ENCODE measurements at places on chromosomes 2 and 18.
A peak's percentile ranks its signal among the peaks of the same experiment; 100 is the strongest.

- peak; percentile 39 for DNase-seq
These were observed 12.4 kb downstream of the SH2D6 start for GRCh38 chr2:85430752-85431569.

DNA sequence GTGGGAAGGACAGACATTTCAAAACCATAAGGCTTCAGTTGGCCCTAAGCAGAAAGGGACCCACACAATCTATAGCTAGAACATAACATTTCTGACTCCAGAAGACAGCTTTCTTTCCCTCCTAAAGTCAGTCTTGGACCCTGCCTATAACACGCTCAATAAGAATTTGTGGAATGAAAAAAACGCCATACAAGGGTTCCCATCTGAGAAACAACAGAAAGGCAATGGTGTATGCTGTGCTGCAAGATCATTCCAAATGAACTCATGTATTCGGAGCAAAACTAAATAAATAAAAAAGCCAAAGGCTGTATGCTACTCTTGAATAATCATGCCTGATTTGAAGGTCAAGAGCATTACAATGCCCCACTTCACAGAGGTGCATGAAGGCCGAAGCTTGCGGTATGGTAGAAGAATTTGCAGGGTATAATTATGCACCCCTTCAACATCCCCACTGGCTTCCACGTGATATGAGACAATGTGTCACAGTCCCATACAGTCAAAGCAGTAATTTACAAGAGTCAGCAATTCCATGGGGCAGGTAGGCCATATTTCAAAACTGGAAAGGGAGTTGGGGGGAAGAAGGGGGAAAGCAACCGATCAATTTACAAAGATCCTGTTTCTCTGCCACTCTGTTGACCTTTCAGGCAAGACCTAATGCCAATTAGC is 61.4 kb upstream of the SLC14A2 start:
- no peak for DNase-seq

GRCh38 chr2:135709992-135710391 is 31.7 kb upstream of the UBXN4 start:
- DNase-seq: peak; percentile 40

GRCh38 chr2:88615822-88616221 is 11.4 kb downstream of the EIF2AK3 start:
- DNase-seq: no peak

DNA sequence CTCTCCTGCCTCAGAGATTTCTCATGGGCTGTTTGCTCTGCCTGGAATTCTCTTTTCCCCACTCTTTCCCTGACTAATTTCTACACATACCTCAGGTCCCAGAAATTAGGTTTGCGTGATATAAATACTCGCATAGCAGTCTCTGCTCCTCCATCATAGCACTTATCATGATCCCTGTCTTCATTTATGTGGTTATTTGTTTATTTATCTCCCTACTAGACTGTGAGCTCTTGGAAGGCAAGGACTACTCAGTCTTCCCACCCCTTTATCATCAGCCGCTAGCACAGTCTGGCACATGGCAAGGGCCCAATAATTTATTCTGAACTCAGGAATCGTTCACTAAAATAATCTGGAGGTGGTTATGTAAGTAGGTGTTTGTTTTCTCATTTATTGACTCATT is 79.3 kb downstream of the ADCYAP1 start:
- no peak for DNase-seq

- no peak for DNase-seq
These were observed 28.4 kb downstream of the EIPR1 start for GRCh38 chr2:3349211-3349693.

- DNase-seq: no peak
These were observed 108.8 kb downstream of the SPOPL start for GRCh38 chr2:138610201-138610953.

GRCh38 chr18:58496937-58497336 is 132.0 kb downstream of the ALPK2 start:
- no peak for DNase-seq

GRCh38 chr2:85308896-85309555 is 18.8 kb downstream of the TGOLN2 start:
- DNase-seq: peak; percentile 18

- DNase-seq: no peak
These were observed 49.5 kb downstream of the CHST9 start for GRCh38 chr18:27135504-27136207.

DNA sequence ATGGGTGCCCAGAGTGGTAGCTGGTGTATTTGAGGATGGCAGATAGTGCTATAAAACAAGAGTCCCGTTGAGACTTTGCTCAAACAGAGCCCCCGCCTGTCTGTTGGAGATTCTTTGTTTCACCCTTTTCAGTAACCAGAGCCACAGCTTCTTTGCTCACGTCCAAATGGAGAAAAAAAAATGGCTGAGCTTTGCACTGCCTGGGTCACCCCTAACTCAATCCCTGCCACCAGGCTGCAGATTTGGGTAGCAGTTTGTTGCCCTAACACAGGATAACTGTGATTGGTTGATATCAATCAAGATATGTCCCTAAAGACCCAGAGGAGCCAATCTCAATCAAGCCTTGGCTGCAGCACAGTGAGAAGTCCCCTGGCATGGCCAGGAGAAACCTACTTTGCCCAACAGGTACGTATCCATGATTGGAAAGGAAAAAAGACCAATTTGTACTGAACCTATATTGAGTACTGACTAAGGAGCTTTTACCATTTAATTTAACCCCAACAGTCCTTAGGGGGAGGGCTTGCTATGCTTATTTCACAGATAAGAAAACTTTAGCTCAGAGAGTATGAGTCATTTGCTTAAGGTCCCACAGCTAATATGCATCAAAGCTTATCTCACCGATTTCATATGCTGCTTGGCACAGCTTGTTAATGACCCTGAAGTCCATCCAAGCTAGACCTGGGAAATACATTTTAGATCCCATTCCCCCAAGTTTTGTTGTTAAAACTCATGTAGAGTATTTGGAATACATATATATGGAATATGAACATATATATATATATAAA is 72.0 kb upstream of the SH3BP4 start:
- DNase-seq: peak; percentile 72

DNA sequence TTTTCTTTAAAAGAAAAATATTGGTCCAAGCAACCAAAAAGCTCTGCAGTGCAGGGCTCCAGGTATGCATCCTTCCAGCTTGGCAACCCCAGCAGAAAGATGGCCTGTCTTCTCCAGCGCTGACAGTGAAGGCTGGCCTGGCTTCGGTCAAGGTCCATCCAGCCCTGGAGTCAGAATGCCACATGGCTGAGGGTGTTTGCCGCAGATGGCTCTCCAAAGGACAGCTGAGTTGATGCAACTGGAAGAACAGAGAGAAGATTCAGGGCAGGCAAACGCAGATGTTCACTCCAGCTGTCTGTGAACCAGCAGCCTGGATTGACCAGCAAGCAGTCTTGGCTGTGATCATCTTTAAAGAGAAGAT is 51.4 kb downstream of the MARCO start:
- no peak for DNase-seq

DNA sequence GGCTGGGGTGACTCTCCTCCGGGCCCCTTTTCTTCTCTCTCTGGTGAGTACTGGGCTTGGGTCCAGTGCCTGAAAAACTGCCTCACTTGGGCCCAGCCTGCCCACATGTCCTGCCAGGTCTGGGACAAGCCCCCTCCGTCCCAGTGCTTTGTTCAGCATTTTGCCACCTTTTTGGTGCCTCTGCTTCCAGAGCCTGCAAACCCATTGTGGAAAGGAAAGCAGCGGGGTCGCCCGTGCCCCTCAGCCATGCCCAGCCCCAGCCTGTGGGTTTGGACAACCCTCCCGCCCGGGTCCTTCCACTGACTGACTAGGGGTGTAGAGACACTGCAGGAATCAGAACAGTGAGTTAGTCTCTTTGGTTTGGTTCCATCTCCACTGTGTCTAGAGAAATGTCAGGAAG is 140.7 kb upstream of the ALKAL2 start:
- no peak for DNase-seq

DNA sequence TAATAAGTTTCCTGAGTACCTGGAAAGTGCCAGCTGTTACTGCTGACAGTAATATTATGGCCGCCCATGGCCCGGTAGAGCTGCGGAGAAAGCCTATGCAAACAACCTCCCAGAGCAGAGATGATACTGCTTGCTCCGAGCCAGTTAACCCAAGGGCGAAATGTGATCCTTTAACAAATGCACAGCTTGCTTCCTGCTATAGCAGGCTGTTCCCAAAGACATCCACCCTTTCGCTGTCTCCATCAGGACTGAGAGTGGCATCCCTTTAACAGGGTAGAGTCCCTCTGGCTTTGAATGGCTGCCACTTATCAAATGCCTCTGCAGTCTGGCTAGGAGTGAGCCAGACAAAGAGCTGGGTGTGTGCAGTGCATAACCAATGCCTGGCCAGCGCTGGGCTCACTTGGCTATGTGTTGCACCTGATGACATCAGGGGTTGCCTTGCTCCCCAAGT is 69.7 kb upstream of the DAPL1 start:
- no peak for DNase-seq

GRCh38 chr2:77370511-77370910 is 151.7 kb downstream of the LRRTM4 start:
- no peak for DNase-seq

GRCh38 chr2:54879032-54879431 is 155.6 kb downstream of the EML6 start:
- no peak for DNase-seq

DNA sequence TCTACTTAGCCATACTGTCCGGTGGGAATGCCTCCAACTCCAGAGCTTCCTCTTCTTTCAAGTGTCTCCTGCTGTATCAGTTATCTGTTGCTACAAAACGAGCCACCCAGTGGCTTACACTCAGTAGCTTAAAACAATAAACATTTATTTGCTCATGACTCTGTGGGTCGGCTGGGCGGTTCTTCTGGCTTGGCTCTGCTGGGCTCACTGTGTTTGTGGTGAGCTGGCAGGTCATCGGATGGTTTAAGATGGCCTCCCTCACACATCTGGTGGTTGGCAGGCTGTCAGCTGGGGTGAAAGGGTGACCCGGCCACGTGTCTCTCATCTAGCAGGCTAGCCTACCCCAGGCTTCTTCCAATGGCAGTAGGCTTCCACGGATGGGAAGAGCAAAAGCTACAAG is 122.4 kb upstream of the SLC1A4 start:
- peak; percentile 74 for DNase-seq

DNA sequence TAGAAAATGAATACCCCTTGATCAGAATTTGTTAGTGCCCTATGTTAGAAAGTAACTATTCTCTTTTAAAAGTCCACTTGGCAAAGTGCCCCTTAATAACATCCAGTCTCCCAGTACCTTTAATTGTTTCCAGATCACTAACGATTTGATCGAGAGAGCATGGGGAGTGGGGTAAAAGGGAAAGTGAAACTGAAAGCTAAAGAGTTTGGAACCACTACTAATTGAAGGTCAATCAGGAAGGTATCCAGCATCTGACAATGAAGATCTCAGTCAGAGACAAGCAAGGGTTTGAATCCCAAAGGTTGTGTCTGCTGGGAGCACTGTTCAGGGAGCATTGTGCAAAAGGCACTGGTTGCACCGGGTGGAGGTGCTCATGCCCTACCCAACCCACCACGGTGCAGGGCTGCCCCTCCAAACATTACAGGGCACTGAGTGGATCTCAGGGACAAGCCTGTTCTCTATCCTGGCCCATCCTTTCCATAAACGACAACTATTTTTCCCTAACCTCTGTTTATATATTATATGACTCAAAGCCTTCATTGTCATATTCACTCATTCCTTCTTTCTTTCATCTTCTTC is 14.6 kb upstream of the RIT2 start:
- peak; percentile 11 for DNase-seq

- DNase-seq: no peak
These were observed 96.9 kb downstream of the PHLPP1 start for GRCh38 chr18:62812242-62812641.

GRCh38 chr2:106160786-106161261 is 33.3 kb downstream of the UXS1 start:
- DNase-seq: no peak

GRCh38 chr2:42974721-42975717 is 182.6 kb upstream of the HAAO start:
- DNase-seq: peak; percentile 74

- DNase-seq: no peak
These were observed 477.1 kb downstream of the FBXO15 start for GRCh38 chr18:73670524-73670923.

DNA sequence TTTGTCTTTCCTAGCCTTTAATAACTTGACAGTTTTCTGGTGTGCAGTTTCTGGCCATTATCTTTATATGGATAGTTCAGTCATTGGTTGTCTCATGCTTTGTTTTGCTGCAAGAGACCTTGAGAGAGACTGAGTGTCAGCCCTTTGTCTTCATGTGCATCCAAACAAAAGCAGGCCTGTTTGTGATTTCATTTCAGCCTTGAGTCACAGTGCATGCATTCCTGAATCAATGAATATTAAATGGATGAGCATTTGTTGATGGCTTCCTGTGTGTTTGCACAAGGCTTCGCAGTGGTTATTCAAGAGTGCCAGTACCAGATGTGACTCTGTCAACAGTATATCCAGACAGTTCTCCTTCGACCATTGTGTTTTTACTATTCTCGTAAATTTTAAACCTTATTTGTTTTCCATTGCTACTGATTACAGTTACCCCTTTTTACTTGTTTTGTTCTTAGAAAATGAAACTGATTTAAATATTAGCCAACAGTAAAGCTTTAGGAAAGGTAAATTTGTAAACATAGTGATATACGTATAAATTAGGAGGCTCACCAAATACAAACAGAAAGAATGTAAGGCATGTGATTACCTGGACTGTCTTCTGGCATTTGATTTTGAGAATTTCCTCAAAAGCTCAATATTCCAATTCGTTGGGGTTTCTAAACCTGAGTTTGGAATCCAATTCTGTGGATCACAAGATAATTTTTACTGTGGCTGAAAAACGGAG is 319.8 kb downstream of the CTNNA2 start:
- no peak for DNase-seq

GRCh38 chr2:20217041-20217970 is 7.6 kb downstream of the SDC1 start:
- no peak for DNase-seq

- DNase-seq: no peak
These were observed 260.0 kb downstream of the GULP1 start for GRCh38 chr2:188551671-188552070.

DNA sequence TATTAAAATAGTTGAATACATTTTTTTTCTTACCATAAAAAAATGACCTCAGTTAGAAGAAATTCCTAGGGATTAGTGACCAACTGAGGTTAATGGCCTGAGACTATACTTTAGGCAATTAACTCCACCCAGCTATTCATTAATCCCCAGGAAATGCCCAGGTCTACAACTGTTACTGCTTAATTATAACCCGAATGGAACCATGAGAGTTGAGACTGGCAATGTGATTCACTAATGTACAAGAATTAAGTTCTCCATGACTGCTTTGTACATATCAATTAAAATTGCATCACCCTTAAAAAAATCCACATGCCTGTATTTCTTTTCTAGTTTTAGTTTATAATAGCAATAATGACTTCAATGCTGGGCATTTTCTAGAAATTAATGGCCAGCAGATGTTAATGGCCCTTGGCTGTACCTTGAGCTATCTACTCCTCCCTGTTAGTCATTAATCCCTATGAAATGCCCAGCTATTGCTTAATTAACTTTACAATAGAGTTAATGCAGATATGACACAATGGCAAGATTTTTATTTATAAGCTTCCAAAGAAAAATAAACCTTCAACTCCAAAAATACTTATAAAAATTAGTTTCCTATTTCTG is 44.1 kb downstream of the ERBB4 start:
- no peak for DNase-seq

Measured in fibroblast of skin of right biceps (primary cell).